Left ventricle myocardium inferior (tissue), 1 donor: ENCODE measurements at places on chromosomes 3 and 15. TPM values are rescaled to one million over a fixed set of nuclear protein-coding genes. Genes with fewer than 3 reads are reported as not detected.

GRCh38 chr3:52483577-52484381 lies 11.4 kb upstream of the STAB1 start:
- no peak for DNase-seq

Gene CRYGS
- 1.6 TPM for total RNA-seq

GRCh38 chr3:42819351-42819965 lies 10.2 kb downstream of the ACKR2 start:
- no peak for DNase-seq

Gene DLL4
- total RNA-seq: 11.1 TPM

- DNase-seq: no peak
These were observed 55.2 kb downstream of the RPL39L start for GRCh38 chr3:187084126-187084525.

Gene EPHB1
- 1.3 TPM for total RNA-seq

- no peak for DNase-seq
These were observed 205.9 kb upstream of the CDIN1 start for GRCh38 chr15:36373550-36373949.

DNA sequence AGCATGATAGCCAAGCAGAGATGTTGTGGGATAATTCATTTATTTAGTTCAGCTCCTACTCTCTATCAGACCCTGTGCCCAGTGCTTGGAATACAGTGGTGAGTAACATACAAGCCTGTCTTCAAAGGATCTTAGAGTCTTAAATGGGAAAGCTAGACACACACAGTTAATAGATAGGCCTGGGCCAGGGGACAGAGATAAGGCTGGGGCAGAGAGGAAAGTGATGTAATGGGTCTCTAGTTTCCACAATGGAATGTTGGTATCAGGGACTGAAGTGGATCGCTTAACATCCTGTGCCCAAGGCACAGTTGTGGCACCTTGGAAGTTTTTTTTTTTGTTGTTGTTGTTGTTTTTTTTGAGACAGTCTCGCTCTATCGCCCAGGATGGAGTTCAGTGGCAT lies 79.9 kb upstream of the POLG start:
- DNase-seq: no peak

DNA sequence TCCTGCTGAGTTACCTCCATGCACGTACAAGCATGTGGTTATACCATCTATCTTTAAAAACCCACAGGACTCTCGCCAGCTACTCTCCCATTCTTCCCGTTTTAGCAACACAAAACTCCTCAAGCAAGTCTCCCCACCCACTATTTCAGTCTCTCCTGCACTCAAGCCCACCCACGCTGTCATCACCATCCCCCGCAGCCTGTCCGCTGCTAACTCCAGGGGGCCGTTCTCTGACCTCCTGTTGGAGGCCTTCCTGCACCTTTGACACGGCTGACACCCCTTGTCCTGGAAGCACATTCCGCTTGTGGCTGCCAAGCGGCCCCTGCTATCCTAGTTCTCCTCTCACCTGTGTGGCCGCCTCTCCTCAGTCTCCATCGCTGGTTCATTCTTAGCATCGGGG lies 7.5 kb upstream of the PCSK6 start:
- no peak for DNase-seq

GRCh38 chr15:51814606-51815005 lies 14.8 kb upstream of the TMOD3 start:
- DNase-seq: no peak

DNA sequence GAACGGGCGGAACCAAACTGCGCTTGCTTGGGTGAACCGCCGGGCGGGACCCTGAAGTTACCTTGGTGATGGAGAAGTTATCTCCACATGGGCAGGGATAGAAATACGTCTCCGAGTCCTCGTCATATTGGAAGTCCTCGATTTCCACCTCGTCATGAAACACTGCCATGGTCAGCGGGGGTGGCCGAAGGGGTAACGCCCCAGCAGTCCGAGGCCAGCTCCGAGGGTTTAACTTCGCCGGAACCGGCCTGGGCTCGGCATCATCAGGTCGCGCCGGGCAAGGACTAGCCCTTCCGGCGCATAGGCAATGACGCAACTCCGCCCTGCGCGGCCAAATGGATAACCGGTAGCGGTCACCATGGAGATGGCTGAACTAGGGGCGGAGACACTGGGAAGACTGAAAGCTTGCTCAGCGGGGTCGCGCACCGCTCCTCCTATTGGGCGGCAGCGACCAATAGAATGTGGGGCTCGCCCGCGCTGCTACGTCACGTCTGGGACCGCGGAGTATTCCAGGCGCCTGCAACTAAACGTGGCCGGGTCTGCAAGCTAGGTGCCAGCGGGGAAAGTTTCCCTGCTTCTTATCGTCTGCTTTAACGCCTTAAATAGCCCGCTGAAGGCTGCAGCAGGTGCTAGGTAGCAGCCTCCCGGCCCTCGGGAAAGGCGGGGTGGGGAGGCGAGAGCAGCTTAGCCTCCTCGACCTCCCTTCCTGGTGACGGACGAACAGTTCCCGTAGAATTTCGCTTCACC lies at the start of the genes DPH3 and OXNAD1:
Gene DPH3, minus strand, starts transcription at position 236 of the 747 bp plus-strand sequence. Its CDS starts 67 bp downstream, at position 169.
Gene OXNAD1, plus strand, starts transcription at position 505 of the 747 bp plus-strand sequence. CDS start 5,741 bp downstream, outside the sequence.
- peak; percentile 100 for DNase-seq

DNA sequence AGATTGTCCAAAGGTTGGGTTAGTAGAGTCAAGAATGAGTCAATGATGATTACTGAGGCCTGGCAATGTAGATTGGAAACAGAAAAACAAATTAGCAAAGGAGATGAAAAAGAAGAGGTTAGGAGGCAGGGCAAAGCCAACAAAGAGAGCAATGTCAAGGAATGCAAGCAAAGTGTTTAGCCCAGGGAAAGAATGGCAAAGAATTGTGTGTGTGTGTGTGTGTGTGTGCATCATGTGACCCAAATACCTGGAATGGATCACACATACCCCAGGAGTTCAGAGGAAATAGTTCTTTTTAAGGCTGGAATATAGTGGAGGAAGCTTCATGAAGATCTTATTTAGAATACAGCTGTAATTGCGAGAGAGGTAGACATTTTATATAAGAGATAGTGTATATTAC lies 831.7 kb upstream of the ARPP21 start:
- no peak for DNase-seq

DNA sequence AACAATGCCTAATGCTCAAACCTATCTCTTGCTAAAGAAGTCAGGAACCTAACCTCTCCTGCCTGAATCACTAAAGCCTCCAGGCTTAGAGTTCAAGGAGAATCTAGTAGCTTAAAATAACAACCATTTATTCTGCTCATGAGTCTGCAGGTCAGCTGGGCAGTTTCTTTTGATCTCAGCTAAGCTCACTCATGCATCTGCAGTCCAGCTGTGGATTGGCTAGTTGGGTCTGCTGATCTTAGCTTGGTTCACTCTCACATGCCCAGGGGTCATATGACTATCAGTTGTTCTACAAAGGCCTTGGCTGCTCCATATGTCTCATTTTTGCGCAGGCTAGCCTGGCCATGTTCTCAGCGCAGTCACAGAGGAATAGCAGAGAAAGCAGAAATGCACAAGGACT lies 109.2 kb upstream of the STT3B start:
- DNase-seq: no peak

GRCh38 chr3:152193673-152194267 lies 75.0 kb upstream of the MBNL1 start:
- DNase-seq: no peak

DNA sequence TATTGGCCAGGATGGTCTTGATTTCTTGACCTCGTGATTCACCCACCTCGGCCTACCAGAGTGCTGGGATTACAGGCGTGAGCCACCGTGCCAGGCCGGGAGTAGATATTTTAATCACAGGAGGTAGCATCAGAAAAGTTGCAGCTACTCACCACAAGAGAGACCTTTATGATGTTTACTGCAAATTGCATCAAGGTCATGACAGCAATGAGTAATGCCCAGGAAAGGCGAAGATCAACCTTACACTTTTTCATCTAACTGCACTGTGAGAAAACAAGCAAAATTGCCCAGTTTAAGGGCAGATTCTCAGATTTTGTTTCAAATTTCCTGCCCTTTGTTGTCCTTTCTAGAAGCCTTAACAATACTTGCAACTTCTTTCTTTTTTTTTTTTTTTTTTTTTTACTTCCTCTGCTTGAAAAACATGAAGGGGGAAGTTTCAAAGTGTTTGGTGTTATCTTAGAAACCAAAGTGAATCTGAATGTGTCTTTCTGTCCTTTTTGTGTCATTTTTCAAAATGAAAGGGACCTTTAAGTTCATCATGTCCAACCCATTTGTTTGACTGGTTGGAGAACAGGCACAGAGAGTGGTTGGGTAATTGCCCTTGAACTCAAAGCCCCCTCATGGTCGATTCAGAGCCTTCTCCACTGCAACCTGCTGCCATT lies 25.0 kb downstream of the TGFBR2 start:
- DNase-seq: no peak

DNA sequence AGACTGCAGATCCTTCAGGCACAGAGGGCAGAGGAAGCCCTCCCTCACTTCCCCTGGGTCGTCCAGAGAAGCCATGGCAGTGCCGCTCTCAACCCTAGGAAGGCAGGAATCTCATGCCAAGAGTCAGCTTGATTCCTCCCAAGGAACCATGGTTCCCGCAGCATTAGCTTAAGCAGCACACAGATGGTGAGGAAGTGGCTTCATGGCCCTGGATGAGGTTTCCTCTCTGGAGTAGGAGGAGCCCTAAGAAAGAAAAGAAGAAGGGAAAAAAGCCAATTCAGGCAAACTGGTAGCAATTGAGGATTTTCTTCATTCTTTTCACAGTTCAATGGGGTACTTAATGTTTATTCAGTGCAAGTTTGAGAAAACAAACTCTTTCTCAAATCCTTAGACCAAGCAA lies 2.9 kb downstream of the RBSN start:
- no peak for DNase-seq

DNA sequence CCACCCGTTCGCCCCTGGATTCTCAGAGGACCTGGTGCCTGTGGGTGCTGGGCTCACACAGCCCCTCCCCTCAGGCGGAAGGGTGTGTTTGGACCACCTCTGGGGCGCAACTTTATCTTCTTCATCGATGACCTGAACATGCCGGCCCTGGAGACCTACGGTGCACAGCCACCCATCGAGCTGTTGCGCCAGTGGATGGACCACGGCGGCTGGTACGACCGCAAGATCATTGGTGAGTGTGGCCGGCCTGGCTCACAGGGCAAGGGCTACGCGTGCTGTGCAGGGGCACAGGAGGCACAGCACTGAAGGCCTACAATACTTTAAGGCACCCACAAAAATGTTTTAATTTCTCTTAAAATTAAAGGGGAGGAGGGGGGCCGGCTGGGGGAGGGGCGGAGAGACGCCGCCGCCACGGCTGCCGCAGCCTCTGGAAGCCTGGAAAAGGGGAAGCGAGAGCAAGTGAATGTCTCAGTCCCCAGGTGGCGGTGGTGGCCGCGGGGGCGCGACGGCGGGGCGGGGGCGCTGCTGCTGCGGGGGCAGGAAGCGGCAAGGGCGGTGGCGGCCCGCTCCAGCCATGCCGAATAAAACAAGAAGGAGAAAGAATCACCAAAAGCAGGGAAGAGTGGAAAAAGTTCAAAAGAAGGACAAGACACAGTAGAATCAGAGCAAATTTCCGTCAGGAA lies 56.8 kb downstream of the DNAH1 start:
- peak; percentile 46 for DNase-seq

DNA sequence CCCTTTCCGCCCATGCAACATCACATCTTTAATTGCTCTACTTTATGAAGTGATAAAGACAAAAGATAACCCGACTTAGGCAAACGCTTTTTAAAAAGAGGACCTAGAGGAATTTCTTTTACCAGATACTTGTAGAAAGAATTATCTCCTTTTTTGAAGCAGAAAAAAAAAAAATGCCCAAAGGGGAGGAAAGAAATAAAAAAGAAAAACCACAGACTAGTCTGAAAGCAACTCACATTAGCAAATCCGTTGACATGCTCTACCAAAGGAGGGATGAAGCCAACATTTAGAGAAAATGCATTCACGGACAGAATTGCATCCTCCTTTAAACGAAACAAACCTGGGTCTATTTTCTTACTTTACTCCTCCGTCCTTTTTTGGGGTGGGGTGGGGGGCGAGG lies 213.6 kb downstream of the MEIS2 start:
- no peak for DNase-seq

GRCh38 chr3:187979564-187979963 lies 174.4 kb upstream of the LPP start:
- no peak for DNase-seq

- DNase-seq: no peak
These were observed 3.3 kb upstream of the CP start for GRCh38 chr3:149224736-149225594.

GRCh38 chr3:172194702-172195406 lies 155.5 kb downstream of the FNDC3B start:
- no peak for DNase-seq

- DNase-seq: peak; percentile 22
These were observed 49.0 kb upstream of the OSBPL11 start for GRCh38 chr3:125644036-125645005.

DNA sequence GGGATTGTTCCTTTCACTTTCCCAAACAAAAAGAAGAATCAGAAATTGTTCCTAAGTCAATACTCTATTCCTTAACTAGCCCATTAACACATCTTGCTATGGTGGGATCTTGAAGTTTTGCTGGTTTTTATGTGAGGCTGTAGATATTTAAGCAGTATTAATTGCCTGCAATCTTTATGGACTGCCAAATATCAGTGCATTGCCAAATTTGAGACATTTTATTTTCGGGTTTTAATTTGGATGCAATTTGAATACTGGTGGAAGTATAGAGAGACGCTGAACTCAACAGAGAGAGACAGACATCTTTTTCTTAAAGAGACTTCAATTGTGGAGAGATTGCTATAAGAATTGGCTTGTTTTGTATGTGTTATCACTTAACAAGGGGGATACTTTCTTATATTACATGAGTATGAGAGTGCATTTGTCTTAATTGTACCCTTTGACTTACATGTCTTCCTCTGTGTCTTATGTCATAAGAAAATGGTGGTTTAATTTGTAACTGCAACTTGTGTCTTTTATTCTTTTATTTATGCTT lies 10.0 kb downstream of the CADM2 start:
- DNase-seq: no peak

- DNase-seq: peak; percentile 29
These were observed 67.3 kb upstream of the GLCE start for GRCh38 chr15:69093127-69093526.

Gene MKRN3
- 0.63 TPM for total RNA-seq

GRCh38 chr3:37862903-37863815 lies 1.5 kb downstream of the CTDSPL start:
- DNase-seq: no peak

- DNase-seq: no peak
These were observed 12.6 kb downstream of the RBMS3 start for GRCh38 chr3:29293421-29293820.

Gene TMEM266
- not detected for total RNA-seq

DNA sequence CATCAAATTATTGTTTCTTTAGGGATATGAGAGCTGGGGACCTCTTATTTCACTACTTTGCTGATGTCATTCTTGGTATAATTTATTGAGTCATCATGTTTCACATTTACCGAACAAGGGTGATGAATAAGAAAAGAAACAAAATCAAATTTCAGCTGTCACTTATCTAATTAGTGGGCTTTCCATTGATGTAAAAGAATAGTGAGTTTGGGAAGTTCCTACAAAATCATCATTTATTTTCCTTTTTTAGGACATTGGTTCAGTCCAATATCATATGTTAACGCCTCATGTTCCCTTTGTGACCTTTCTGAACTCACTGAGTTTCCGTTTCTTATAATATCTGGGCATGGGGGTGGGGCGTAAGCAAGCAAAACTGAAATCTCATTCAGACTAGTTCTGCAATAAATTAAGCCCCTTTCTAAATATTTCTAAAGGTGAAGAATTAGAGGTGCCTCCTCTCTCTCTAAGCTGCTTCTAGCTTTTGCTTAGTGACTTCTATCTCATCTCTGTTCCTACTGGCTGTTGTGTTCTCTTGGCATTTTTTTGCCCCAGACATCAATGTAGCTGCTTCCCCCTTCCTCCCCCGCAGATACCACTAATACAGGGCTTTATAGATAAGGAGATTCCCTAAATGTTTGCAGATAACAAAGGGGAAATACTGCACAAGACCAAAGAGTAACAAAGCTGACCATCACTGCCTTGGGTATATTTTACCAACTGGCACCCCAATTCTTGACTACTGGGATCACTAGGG lies 238.0 kb upstream of the CTNNB1 start:
- DNase-seq: no peak
